ENCODE measurements at places on chromosomes 7 and 10.
A peak's percentile ranks its signal among the peaks of the same experiment; 100 is the strongest.

- DNase-seq = peak; percentile 26
Observed at GRCh38 chr10:112827951-112828350, 122.1 kb upstream of the TCF7L2 start.

DNA sequence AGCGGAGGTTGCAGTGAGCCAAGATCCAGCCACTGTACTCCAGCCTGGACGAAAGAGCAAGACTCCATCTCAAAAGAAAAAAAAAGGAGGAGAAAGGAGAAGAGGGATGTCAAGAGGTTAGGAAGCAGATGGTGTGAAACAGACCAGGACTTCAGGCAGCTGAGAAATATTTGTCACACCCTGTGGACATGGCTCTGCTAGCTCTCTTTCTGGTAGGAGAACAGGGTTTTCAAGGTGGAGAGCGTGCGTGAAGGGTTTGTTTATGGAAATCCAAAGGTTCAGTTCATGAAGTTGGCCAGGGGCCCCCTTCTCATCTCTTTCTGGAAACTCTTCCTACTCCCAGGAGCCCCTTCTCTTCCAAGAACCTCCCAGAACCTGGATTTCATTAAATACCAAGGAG is 110.8 kb upstream of the GALNT17 start:
- no peak for DNase-seq

- DNase-seq = no peak
Observed at GRCh38 chr7:117590191-117590590, 110.4 kb downstream of the CFTR start.

- DNase-seq = no peak
Observed at GRCh38 chr7:28722684-28723083, 235.4 kb downstream of the TRIL start.

- no peak for DNase-seq
Observed at GRCh38 chr7:6279937-6280336, 7.5 kb upstream of the CYTH3 start.

- DNase-seq = no peak
Observed at GRCh38 chr7:151432658-151433521, 7.1 kb downstream of the CRYGN start.

DNA sequence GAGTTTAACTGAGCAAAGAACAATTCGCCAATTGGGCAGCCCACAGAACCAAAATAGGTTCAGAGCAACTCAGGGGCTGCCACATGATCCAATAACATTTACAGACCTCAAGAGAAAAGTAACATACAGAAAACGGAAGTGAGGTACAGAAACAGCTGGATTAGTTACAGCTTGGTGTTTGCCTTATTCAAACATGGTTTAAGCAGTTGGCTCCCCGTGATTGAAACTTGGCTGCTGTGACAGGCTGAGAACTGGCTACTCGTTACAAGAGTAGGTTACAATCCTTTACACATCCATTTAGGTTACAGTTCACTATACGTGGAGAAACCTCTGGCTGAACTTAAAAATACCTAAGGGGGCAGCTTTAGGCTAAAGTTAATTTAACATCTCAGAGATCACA is 673.1 kb upstream of the PHF14 start:
- DNase-seq = no peak

DNA sequence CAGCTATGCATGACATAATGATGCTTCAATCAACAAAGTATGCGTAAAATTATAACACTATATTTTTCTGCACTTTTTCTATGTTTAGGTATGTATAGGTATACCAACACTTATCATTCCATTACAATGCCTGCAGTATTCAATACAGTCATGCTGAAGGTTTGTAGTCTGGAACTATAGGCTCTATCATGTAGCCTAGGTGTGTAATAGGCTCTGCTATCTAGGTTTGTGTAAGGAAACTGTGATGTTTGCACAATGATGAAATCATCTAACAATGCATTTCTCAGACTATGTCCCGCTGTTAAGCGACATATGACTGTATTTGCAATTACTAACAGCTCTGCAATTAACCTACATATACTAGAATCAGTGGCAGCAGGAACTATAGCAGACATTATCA is 1447.5 kb downstream of the GATA3 start:
- DNase-seq = no peak

GRCh38 chr10:122703483-122704448 is 4.1 kb upstream of the C10orf120 start:
- no peak for DNase-seq

DNA sequence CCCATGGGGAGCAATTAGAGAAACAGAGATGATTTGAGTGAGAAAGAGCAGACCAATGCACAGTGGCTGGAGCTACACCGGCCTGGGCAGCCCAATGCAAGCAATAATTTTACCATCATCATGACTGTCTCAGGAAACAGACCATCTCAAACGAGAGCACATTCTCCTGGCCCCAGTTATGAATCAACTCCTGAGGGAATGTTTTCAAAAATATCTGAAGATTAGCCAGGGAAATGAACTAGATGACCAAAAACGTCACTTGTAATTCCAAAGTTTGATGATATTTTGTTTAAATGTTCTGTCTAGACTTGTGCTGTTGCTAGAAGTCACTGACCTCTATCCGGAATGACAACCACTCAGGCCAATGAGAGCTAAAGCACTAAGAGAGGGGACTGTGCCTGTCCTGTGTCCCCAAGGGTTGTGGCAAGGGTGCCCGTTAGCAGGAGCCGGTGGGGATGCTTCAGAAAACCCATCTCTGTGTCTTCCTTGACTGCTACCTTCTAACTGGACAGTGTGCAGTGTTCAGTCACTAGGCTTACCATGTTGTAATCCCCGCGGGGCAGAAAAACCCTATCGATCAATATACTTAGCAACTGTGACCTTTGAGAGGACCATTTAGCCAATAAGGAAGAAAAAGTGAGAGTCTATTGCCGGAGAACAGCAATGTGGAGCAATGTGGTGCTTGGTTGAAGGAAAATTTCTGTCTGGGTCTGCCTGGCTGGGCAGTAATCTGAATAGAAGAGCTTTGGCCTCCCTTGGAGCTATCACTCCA is 202.4 kb downstream of the ADAM12 start:
- DNase-seq = no peak

- no peak for DNase-seq
Observed at GRCh38 chr7:22469371-22470143, 30.4 kb downstream of the STEAP1B start.

GRCh38 chr7:80773787-80774508 is 135.5 kb downstream of the CD36 start:
- no peak for DNase-seq

Data from epithelial cell of prostate (primary cell).